ENCODE measurements at places on chromosomes 13 and 19. TPM values are rescaled to one million over a fixed set of nuclear protein-coding genes. Genes with fewer than 3 reads are reported as not detected.

DNA sequence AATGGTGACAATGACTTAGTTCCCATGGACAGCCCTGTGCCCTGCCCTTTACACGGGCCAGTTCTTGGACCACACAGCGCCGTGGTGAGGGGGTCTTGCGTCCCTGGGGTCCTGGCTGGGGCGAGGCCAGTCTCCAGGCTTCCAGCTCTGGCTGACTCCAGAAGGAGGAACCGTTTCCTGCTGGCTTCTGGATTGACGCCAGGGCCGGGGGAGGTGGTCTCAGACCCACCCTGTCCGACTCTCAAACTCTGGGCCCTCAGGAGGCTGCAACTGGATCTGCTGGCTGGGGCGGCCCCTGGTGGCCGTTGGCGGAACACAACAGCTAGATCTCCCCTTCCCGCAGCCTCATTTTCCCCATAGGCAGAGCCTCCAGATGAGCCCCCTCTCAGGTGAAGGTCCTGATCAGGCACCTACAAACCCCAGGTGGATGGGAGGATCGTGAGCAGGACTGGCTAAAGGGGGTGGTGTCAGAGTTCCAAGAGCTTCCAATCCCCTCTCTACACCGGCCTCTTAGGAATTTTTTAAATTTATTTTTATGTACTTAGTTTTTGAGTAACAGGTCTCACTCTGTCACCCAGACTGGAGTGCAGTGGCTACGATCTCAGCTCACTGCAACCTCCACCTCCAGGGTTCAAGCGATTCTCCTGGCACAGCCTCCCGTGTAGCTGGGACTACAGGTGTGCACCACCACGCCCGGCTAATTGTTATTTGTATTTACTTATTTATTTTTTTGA lies 8.0 kb downstream of the CCDC194 start:
- no peak for DNase-seq

GRCh38 chr13:24737042-24737441 lies 26.9 kb upstream of the RNF17 start:
- no peak for DNase-seq

DNA sequence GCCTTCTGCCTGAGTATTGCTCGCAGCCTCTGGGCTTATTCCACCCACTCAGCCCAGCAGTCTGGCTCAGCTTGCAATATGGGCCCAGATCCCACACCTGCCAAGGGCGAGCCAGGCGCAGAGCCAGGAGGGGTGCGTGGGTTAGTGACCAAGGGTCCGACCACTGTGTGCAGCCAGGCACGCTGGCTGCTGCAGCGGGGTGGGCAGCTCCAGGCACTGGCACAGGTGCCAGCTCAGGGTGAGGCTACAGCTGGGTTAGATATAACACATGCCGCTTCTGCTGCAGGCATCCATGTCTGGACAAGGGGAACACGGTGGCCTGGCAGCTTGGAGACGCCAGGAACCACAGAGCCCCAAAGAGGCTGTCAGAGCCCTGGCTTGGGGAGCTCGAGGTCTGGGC lies 12.6 kb upstream of the URAD start:
- no peak for DNase-seq

DNA sequence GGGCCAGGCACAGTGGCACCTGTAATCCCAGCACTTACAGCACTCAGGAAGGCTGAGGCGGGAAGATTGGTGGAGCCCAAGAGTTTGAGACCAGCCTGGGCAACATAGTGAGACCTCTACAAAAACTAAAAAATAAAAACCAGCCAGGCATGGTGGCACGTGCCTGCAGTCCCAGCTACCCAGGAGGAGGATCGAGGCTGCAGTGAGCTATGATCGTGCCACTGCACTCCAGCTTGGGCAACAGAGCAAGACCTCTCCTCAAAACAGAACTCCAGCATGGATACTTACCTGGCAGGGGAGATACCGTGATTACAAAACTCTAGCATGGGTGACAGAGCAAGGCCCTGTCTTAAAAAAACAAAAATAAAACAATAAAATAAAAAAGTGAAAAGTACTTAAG lies 95.3 kb downstream of the GJA3 start:
- DNase-seq, result no peak

GRCh38 chr13:110250258-110250891 lies 56.6 kb downstream of the COL4A1 start:
- DNase-seq, result no peak

DNA sequence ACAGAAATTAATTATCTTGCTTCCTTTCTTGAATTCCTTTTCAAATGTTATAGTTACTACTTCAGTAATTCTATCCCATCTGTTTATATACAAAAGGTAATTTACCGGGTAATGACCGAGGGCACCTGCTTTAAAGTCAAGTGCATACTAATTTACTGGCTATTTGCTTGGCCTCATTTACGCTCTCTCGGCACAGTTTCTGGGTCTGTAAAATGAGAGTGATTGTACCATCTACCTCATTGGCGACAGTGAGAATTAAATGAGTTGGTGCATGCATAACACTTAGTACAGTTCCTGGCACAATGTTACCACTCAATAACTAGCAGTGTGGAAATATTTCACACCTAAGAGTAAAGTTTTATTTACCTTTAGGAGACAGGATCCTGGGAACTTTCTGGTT lies 111.6 kb downstream of the GGACT start:
- no peak for DNase-seq

DNA sequence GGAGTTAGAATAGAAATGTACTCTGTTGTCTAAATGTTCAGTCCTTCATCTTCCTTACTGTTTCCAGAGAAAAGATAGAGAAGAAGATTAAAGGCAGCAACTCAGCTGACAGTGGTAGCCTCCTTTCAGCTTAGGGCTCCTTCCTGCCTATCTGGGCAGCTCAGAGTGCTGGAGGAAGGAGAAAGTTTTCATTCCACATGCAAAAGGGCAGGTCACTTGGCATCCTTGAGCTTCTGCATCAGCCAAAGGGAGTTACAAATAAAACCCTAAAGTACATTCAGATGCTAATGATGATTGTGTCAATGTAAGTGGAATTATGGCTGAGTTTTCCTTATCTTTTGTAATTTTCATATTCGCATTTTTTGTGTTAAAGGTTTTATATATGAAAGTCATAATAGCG lies 58.9 kb downstream of the ESD start:
- DNase-seq, result no peak

DNA sequence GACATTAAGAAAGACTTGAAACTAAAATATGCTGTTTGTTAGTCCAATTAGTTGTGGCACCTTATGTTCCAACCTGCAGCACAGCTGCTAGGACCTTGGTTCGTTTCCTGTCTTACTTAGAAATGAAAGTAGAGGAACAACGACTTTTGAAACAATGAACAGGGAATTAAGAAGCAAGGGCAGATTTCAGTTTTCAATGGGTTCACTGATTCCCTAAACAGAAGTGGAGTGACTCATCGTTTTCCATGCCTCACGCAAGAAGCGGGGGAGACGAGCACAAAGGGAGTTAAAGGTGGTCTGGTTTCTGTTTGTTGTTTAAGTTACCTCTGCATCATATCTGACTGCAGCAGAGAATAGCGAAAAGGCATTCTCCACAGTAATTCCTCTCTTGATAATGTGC lies 44.8 kb downstream of the PHF11 start:
- DNase-seq, result no peak

DNA sequence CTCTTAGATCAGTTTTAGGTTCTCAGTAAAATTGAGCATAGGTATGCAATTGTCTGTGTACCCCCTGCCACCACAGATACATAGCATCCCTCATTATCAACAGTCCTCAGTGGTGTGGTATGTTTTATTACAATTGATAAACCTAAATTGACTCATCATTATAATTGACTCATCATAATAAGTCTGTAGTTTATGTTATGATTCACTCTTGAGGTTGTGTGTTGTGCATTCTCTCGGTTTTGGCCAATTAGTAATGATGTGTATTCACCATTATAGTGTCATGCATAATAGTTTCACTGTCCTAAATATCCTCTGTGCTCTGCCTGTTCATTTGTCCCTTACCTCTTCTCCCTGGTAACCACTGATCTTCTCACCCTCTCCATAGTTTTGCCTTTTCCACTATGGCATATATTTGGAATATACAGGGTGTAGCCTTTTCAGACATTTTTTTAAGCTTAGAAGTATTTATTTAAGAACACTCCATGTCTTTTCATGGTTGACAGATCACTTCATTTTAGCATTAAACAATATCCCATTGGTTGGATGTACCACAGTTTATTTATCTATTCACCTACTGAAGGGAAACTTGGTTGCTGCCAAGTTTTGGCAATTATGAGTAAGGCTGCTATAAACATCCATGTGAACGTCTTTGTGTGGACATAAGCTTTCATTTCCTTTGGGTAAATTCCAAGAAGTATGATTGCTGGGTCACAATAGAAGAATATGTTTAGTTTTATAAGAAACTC lies 1620.6 kb upstream of the MIR17HG start:
- DNase-seq, result peak; percentile 90

GRCh38 chr19:46678110-46678732 lies 17.2 kb upstream of the DACT3 start:
- DNase-seq, result no peak

GRCh38 chr13:110340812-110341444 lies 33.8 kb downstream of the COL4A2 start:
- no peak for DNase-seq

DNA sequence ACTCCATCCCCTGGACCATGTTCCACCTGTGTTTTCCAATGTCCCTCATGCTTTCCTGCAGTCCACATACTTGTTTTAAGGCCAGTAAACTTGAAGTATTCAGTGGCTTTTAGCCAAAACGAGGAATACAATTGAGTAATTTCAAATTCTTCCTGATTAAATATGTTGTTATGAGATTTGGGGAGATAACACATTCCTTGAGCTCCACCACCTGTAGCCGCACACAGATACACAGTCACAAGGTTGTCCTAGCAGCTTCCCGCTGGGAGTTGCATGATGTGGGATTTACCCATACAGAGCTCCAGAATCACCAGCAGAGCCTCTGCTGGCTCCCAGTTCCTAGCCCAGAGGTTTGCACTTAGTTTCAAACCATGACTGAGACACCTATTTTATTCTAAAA lies 53.6 kb upstream of the FRY start:
- DNase-seq, result no peak

- no peak for DNase-seq
Observed at GRCh38 chr19:1266129-1266915, 2.8 kb upstream of the CIRBP start.

- DNase-seq, result no peak
Observed at GRCh38 chr13:112150352-112150751, 83.4 kb downstream of the SOX1 start.

DNA sequence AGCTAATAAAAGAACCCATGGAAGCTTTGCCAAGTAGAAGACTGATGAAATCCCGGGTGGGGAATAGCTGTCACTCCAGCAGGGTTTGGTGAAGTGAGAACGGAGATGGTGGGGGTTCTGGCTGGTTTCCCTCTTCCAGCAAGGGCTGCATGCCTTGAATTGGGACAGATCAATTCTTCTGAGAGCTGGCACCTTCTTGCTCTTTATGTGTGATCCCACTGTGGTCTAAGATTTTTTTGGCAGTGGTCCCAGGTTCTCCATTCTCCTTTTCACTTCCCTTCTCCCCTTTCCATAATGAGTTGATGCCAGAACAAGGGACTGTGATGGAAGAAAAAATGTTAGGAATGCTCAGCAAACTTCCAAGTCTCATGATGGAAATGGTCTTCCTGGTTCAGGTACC lies 50.0 kb downstream of the TNFSF11 start:
- DNase-seq, result no peak

- no peak for DNase-seq
Observed at GRCh38 chr13:46521921-46522747, 30.8 kb upstream of the LRCH1 start.

DNA sequence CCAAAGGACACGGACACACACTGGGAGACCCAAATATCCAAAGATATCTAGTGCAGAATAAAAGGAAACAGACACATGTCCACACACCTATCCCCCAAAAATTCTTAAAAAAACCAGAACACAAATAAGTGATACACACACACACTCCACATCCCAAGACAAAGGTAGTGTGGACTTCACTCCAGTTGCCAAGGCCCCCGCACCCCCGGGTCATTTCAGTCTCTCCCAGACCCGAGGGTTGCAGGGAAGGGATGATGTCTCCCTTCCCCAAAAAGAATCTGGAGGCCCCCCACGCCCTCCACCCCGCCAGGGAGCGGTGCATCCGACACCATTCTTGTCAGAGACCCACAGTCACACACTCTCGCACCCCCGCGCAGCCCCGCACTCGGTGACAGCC lies 407 bp downstream of the DPF1 start:
- DNase-seq, result no peak

DNA sequence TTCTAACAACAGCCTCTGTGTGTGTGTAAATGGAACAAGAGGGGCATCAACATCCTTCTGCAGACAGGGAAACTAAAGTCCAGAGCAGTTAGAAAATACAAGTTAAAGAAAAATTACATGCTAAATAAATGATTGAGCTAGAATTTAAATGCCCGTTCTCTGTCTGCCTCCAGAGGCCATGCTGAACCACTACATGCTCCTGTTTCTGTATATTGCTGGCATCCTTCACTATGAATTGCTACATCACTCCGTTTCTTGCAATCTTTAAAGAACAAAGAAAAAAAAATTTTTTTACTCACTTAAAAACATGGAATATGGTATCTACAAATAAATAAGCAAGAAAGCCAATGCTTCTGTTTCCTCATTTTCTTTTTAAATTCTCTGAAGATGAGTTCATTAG lies 47.9 kb downstream of the DCT start:
- no peak for DNase-seq

DNA sequence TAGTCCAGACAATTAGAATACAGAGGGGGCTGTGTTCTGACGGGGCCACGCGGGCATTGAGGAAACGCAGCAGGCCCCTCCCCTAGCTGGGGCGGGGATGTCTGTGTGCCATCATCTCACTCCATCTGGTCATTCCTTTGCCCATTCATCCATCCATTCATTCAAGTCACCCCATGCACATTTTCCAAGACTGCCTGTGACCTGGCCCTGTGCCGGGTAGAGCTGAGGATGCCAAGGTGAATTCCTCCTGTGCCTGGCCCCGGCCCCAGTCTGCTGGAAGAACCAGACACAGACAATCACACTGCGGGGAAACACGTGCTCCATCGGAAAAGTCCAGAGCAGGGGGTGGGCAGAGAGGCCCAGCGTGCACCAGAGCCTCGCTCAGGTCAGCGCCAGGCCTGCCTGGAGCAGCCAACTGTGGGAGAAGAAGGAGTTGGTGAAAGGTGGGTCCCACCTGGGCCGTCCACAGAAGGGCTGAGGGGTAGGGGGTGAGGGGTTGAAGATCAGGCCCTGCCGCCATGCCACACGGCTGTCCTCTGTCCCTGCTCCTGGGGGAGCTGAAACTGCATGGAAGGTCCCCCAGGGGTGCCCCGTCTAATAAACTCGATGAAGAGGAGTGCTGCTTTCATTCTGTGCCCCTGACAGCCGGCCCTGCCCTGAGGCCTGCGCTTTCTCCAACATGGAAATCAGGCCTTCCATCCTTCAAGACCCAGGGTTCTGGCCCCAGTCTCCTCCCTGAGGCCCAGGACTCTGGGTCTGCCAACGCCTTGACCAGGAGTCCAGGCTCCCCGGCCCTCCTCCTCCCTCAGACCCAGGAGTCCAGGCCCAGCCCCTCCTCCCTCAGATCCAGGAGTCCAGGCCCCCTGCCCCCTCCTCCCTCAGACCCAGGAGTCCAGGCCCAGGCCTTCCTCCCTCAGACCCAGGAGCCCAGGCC lies 1.6 kb upstream of the CACNG6 start:
- no peak for DNase-seq

Gene WDR87
- polyA plus RNA-seq, result not detected

Gene LILRA5
- polyA plus RNA-seq, result not detected

Gene ZNF540
- polyA plus RNA-seq, result 0.30 TPM

Gene RCBTB2
- 2.1 TPM for polyA plus RNA-seq

Gene CDKN2D
- polyA plus RNA-seq, result 10.1 TPM

Gene MBD3L2
- polyA plus RNA-seq, result not detected

Gene ZNF135
- polyA plus RNA-seq, result 0.60 TPM

Gene SIGLEC8
- polyA plus RNA-seq, result not detected

Gene ZNF571
- polyA plus RNA-seq, result 1.2 TPM

Gene NUP58
- polyA plus RNA-seq, result 15.3 TPM

Gene IL11
- polyA plus RNA-seq, result 4.1 TPM

Gene RYR1
- 0.59 TPM for polyA plus RNA-seq

Gene ZGLP1
- 3.6 TPM for polyA plus RNA-seq
